ENCODE measurements at places on chromosomes 16 and 17. TPM values are rescaled to one million over a fixed set of nuclear protein-coding genes. Genes with fewer than 3 reads are reported as not detected.

Gene SDR42E2
- total RNA-seq: 0.12 TPM

Gene KCNH6
- total RNA-seq: not detected

Gene LRRC37A3
- 4.0 TPM for total RNA-seq

Gene FOXN1
- not detected for total RNA-seq

Gene RDM1
- total RNA-seq: 2.8 TPM
